Heart left ventricle (tissue), 16 donors: ENCODE measurements at places on chromosomes 5 and 9. TPM values are rescaled to one million over a fixed set of nuclear protein-coding genes. Genes with fewer than 3 reads are reported as not detected.

IL9 gene
- total RNA-seq: not detected

- H3K4me1 ChIP-seq: peaks cover 4% of the 10 kb centered on the region
- H3K4me3 ChIP-seq: no peak overlapping the region
- no peak overlapping the region for H3K27ac ChIP-seq
- no peaks in the 10 kb centered on the region for H3K27me3 ChIP-seq
Measured at GRCh38 chr9:98172604-98173003, 19.8 kb downstream of the CORO2A start.

CARD6 gene
- 6.1 TPM for total RNA-seq

GARIN3 gene
- total RNA-seq: not detected

PCDHB13 gene
- total RNA-seq: 4.8 TPM

- no peak overlapping the region for H3K27ac ChIP-seq
- DNase-seq: no peak
- no peaks in the 10 kb centered on the region for H3K27me3 ChIP-seq
- H3K4me1 ChIP-seq: peaks cover 4% of the 10 kb centered on the region
- H3K4me3 ChIP-seq: no peak overlapping the region
- H3K36me3 ChIP-seq: no peaks in the 10 kb centered on the region
Measured at GRCh38 chr5:107435061-107435460, 235.7 kb downstream of the EFNA5 start.

- H3K4me1 ChIP-seq: no peaks in the 10 kb centered on the region
- H3K27me3 ChIP-seq: no peaks in the 10 kb centered on the region
- no peak for DNase-seq
- no peaks in the 10 kb centered on the region for H3K36me3 ChIP-seq
- H3K27ac ChIP-seq: no peak overlapping the region
- H3K4me3 ChIP-seq: no peak overlapping the region
Measured at GRCh38 chr9:19768798-19769197, 20.0 kb downstream of the SLC24A2 start.
